ENCODE measurements at places on chromosomes 7 and 10.

GRCh38 chr10:25678220-25678619, 255.8 kb upstream of the MYO3A start:
- DNase-seq = no peak

DNA sequence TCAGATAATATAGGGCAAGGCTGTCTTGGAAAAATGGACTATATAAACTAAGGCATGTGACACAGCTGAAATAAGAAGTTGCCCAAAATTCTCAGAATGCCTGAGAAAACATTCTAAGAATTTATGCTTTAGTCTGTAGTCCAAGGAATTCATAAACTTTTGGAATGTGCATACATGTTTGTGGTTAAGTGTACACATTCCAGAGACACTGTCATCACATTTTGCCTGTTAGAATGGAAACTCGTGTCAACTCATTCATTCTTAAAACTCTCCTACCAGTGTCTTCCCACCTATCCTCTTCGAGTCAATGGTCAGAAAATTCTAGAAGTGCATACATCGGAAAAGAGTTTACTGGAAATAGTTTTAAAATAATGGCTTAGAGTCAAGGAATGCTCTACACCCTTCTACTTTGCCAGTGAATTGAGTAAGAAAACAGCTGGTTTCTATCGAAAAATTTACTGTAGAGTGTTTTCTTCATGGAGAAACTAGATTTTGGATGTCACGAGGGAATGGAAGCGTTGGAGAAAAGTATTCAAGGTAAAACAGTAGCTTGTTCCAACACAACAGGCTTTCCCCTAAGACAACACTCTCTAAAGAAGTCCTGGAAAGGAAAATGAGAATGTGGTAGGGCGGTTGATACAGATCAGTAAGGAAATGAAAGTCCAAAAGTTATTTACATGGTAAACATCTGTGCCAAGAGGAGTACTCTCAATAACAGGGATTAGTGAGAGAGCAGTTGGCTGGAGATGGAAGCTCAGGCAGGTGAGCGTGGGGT, 1177.6 kb upstream of the C7orf33 start:
- peak; percentile 8 for DNase-seq

DNA sequence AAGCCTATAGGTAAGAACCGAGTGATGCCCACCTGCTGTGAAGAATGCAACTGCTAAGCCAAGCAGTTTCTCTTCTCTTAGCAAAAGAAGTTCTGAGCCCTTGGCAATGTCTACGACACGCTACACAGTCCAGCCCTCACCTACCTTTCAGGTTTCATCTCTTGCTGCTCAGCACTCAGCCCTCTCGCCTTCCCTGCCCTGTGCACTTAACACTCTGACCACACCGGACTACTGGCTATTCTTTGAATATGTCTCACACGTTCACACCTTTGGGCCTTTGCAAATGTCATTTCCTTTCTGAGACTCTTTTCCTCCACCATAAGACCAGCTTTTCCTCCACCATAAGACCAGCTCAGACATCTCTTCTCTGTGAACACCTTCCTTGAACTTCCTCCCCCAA, 67.0 kb upstream of the ITGB1 start:
- DNase-seq = no peak

- peak; percentile 62 for DNase-seq
Measured at GRCh38 chr7:139889186-139889871, 60.3 kb downstream of the TBXAS1 start.

DNA sequence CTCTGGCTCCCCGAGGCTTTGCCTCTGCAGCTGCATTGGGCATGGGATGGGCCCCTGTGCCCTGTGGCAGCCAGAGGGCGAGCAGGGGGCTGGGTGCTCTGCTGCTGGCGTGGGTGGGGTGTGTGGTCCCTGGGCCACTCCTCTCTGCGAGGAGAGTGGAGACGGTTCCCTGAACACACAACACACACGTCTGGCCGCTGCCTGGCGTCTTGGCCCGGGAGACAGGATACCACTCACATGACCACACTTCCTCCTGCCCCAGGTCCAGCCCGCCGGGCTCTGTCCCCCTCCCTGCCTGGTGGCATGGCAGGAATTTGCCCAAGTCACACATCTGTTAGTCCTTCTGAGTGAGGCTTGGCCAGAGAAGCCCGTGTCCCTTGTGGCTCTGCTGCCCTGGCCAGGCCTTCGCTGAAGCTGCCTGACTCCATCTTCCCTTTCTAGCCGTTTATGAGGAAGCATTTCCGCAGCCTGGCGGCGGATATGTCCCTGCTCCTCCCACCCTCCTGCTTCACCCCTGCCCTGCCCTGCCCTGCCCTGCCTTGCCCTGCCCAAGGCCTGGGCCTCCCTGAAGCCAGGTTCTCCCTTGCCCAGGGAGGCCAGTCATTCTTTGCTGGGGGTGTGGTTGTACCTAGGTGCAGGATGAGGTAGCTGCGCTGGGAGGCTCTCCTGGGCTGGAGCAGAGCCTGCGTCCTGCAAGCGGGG, 3.0 kb downstream of the BRI3 start:
- peak; percentile 97 for DNase-seq

DNA sequence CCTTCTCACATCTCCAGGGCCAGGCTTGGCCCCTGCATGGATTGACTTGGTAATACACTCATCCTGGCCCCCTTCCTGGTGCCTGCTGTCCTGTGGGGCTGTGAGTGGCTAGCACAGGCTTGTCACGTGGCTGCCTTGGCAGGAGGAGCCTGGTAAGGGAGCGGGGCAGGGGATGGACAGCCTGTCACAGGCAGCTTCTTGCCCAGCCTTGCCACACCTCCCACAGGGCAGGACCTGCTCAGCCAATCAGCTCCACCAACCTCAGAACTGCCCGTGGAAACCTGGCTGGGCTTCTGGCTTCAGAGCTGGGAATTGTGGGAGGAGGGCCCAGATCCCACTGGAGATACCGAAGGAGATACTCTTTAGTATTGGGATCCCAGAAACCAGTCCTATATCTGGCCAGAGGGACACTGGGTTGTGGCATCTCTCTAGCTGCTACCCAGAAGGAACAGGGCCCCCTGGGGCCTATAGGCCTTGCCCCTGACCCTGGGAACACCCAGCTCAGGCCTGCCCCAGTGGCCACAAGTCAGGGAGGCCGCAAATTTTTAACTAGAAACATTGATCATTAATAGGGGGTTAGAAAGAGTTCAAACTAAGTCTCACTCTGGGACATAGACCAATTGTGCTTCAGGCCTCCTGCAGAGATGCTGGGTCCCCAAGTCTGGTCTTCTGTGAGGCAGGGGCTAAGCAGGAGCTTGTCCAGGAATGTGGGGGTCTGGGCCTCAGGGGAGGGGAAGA, at the start of gene HOGA1:
Gene HOGA1 (plus strand): TSS at position 330 of the 738 bp plus-strand sequence. CDS start 315 bp downstream, at position 645.
- DNase-seq = peak; percentile 77

DNA sequence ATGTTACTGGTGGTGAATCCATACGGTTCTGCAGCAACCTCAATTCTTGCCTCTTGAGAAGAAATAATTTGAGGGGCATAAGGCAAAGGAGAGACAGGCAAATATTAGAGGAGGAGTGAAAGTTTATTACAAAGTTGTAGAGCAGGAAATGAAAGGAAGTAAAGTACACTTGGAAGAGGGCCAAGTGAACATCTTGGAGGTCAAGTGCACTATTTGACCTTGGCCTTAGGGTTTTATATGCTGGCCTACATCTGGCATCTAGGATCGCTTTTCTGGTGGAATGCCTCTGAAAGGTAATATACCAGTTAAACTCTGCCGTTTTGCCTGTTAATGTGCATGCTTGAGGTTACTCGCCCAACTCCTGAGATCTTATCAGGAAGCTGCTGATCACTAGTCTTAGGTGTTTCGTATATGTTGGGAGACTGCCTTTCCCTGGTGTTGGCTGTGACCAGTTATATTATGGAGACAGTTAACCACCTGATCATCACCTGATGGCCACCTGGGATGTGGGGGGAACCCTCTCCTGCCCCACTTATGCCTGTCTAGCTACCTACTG, 66.1 kb upstream of the CYP2C18 start:
- DNase-seq = no peak

- DNase-seq = no peak
Measured at GRCh38 chr10:103192089-103192450, 1.0 kb downstream of the NT5C2 start.

- DNase-seq = peak; percentile 98
Measured at GRCh38 chr10:30151581-30152389, 92.4 kb upstream of the JCAD start.

GRCh38 chr7:94323844-94324243, 70.9 kb upstream of the COL1A2 start:
- DNase-seq = no peak

Measured in RPMI7951 (cell line).